Neural crest cell (in vitro differentiated cells): ENCODE measurements at places on chromosomes 12 and 14.

DNA sequence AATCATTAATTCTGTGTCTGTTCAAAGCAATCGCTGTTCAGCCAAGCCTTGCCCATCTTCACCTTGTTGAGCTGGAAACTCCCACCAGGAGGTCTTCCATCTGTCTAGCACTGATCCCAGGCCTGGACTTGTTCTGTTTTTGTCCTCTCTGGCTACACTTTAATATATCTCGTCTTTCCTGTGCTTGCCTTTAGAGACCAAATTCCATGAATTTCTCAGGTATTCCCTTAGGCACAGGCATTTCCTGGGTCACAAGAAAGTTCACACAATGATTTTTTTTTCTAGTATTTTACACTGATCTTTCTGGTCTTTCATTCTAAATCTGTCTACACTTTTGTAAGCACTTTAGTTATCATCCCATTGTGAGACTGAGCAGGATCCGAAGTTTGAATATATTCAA is 116.4 kb upstream of the CCND2 start:
- no peak for DNase-seq

GRCh38 chr12:113186033-113186365 is 478 bp downstream of the RITA1 start:
- no peak for DNase-seq

GRCh38 chr12:13788626-13789025 is 192.8 kb downstream of the GRIN2B start:
- no peak for DNase-seq

DNA sequence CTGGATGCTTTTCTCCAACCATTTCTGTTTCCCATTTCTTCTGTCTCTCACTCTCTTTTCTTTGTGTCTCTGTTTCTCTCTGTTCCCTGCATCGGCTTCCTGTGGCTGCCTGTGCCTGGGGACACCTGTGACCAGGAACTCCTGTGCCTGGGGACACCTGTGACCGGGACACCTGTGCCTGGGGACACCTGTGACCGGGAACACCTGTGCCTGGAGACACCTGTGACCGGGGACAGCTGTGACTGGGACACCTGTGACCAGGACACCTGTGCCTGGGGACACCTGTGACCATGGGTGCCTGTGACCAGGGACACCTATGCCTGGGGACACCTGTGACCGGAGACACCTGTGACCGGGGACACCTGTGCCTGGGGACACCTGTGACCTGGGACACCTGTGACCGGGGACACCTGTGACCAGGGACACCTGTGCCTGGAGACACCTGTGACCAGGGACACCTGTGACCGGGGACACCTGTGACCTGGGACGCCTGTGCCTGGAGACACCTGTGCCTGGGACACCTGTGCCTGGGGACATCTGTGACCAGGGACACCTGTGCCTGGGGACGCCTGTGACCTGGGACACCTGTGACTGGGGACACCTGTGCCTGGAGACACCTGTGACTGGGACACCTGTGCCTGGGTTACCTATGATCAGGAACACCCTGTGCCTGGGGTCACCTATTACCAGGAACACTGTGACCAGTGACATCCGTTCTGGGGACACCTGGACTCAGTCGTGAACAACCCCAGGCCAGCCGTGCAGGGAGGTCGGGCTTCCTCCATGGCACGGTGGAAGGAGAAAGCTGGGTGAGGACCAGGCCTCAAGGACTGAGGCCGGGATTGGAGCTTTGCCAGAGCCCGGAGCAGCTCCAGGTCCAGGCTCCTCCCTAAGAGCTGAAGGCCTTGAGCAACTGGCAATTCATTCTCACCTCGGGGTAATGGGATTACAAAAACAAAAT is 23.4 kb upstream of the FBRSL1 start:
- DNase-seq, result no peak

DNA sequence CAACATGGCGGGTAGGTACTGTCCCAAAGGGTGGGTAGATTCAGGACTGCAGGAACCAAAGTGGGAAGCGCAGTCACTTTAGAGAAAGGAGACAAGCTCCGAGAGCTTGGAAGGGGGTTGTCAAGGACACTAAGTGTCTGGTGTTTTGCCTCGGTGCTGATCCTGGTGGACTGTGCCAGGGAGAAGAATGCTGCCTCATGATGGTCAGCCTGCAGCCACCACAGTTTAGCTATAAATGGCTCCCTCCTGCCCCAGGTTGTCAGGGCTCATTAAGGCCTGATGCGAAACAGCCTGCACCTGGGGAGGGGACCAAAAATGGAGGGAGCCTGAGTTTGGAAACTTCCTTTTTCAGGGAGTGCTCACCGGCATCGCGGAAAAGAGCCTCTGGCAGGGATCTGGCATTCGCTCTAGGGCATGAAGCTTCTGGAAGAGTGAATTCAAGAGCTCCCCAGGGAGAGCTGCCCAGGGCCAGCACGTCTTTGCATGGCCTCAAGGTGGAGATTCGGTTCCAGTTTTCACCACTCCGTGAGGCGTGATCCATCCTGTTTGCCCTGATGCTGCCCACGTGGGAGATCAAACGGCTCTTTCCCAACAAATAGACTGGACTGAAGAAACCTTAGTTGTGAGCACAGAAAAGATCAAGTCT is 164.0 kb downstream of the FOXN3 start:
- no peak for DNase-seq

DNA sequence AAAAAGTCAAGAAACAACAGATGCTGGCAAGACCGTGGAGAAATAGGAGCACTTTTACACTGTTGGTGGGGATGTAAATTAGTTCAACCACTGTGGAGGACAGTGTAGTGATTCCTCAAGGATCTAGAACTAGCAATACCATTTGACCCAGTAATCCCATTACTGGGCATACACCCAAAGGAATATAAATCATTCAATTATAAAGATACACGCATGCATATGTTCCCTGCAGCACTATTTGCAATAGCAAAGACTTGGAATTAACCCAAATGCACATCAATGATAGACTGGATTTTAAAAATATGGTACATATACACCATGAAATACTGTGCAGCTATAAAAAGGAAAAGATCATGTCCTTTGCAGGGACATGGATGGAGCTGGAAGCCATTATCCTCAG is 18.0 kb upstream of the CATSPERB start:
- no peak for DNase-seq

- no peak for DNase-seq
Measured at GRCh38 chr12:31339831-31340622, 14.1 kb upstream of the SINHCAF start.
